Chondrocyte (in vitro differentiated cells): ENCODE measurements at places on chromosomes 1 and 21. TPM values are rescaled to one million over a fixed set of nuclear protein-coding genes. Genes with fewer than 3 reads are reported as not detected.
A peak's percentile ranks its signal among the peaks of the same experiment; 100 is the strongest.

DNA sequence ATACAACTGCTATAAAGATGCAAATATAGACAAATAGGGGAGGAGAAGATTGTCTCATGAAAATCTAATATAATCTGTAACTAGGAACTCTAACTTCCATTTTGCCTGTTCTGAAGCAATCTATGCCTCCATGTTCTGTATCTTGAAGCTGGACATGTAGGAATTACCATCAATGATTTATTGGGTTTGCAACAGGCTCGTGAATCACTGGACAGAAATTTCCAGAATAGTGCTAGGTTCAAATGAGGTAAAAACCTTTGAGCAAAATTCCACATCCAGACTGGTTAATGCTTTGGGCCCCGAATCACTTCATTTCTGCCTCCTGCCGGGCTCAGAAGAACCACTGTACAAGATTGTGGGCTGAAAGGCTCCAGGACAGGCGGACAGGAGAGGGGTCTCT lies 110.7 kb upstream of the CTTNBP2NL start:
- no peak for DNase-seq

Gene RSPH1
- 0.15 TPM in 1 of 3 replicates, not detected in the others for total RNA-seq

DNA sequence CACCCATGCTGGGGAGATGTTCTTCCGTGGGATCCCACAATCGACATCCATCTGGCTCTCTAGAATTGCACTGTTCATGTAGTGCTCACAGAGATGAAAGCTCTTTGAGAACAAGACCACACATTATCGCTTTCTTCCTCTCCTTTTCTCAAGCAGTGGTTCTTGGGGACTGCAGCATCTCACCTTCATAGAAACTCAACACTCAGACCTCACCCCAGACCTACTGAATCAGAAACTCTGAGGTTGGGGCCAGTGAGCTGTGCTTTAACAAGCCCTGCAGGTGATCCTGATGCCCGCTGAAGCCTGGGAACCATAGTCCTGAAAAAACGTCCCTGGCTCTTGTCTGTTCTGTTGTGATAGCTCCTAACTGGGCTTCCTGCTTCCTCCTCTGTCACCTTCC lies 251.3 kb upstream of the FGGY start:
- no peak for DNase-seq

DNA sequence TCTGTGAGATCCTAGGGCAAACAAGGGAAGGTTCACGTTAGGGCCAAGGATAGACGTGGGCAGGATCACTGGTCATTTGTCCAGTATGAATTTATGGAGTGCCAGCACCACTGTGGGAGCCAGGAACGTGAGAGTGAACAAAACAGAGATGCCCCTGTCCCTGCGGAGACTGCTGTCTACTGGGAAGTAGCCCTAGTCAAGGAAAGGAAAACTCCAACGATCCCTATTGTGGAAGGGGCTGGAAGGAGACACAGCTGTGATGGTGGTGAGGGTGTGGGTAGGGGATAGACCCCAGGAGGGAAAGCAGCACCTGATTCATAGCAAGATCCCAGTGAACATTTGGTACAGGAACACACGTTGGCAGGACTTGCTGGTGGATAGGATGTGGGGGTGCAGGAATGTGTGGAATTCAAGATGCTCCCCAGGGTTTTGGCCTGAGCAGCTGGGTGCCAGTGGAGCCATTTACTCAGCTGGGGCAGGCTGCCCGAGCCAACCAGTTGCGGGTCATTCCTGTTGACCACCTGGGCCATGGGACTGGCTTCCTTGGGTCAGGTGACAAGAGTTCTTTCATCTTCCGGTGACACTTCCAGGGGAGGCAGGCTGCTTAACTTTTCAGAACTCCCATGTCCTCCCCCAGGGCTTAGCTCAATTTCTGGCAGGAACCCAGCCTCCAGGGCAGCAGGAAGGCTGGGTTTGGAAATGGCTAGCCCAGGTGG lies 1.2 kb upstream of the ATP13A2 start:
- DNase-seq, result peak; percentile 65

DNA sequence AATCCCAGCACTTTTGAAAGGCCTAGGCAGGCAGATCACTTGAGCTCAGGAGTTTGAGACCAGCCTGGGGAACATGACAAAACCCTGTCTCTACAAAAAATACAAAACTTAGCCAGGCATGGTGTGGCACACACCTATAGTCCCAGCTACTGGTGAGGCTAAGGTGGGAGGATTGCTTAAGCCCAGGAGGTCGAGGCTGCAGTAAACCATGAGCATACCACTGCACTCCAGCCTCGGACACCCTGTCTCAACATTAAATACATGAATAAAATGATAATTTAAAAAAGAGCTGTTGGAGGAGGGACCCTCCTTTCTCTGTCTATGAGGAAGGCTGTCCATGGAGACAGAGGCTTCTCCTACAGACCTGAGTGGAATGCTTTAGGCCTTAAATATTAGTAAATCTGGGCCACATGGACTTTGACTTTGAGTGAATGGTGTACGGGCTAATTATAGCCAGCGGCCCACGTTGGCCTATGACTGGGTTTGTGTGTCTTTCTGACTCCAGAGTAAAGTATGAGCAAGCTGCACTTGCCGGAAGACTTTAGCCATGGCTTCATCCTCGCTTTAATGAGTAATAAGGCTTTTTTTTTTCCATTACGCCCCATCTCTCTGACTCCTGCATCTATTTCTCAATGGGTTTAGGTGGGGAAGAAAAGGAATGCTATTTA lies 21.3 kb downstream of the RAB3B start:
- DNase-seq, result no peak

Gene CCDC17
- 0.90 to 2.8 TPM (median 0.90 TPM) in 3 replicates for total RNA-seq

Gene ECM1
- total RNA-seq, result 3.6 to 9.1 TPM (median 8.2 TPM) in 3 replicates

DNA sequence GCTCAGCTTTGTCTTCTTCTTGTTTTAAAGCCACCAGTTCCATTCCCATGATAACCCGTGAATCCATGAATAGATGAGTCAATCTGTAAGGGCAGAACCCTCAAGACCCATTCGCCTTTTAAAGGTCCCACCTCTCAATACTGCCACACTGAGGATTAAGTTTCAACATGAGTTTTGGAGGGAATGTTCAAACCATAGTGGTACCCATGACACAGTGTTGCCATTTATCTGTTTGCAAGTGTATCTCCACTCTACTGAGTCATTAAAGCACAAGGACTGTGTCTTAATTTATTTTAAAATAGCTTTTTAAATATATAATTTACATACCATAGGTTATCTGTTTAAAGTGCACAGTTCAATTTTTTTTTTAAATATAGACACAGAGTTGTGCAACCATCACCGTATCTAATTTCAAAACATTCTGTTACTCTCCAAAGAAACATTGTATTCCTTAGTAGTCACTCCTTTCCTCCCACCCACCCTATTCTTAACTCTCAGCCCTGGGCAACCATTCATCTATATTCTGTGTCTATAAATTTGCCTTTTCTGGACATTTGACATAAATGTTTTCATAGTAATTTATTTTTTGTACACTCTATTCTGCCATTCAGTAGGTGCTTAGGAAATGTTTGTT lies 4.8 kb upstream of the IL24 start:
- no peak for DNase-seq

DNA sequence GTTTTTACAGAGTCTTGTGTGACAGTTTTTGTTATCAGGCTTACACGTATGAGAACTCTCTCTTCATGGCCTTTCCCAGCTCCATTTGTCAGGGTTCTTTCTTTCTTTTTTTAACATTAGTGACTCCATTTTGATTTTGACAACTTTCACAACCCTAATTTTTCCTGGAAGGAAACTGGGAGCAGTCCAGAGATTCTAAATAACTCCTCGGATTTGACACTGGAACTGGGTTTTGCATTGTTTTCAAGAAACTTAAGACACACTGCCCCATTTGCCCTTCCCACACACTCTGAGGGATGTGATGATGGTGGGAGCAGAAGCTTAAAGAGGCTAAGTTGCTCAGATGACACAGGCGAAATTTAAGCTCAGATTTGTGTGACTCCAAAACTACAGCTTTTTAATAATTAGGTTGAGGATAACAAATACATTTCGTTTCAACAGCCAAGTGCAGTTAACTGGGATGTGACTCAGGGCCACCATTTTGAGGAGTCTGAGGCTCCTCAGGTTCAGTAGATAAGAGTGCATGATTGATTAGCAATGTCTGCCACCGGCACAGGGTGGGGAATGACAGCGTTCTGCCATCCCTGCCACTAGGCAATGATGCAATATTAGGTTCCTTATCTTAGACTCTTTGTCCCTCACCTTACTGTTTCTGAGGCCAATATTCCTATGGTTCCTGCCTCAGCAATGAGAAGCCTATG lies 95.1 kb upstream of the ATP1A1 start:
- DNase-seq, result no peak
